Cardiac muscle cell (in vitro differentiated cells and primary cell): ENCODE measurements at places on chromosomes 2 and 18. TPM values are rescaled to one million over a fixed set of nuclear protein-coding genes. Genes with fewer than 3 reads are reported as not detected.

The SERPINB10 gene
- not detected in 2 replicates for total RNA-seq

The COBLL1 gene
- 12.0 and 33.5 TPM in 2 replicates for total RNA-seq

The UGT1A10 gene
- total RNA-seq, result not detected in 2 replicates

The POTEE gene
- 4.8 and 12.2 TPM in 2 replicates for total RNA-seq

The ANKRD30BL gene
- total RNA-seq, result 0.14 and 0.71 TPM in 2 replicates

The ACOXL gene
- total RNA-seq, result 1.7 and 2.4 TPM in 2 replicates

DNA sequence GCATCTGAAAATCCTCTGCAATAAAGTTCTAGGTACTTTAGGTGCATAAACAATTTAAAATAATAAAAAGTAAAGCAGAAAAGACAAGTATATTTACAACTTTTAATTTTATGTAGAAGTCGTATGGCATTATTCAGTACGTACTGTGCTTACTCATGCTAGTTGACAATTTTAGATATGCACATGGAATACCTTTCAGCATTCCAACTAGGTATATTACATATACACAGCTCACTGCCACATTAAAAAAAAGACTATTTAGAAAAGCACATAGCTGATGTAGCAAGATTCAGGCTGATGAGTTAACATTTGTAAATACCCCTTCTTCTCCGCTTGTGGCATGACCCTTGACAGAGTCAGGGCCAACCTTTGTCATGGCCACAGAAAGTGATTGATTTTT lies 171.2 kb downstream of the FBXO15 start:
- DNase-seq, result no peak

DNA sequence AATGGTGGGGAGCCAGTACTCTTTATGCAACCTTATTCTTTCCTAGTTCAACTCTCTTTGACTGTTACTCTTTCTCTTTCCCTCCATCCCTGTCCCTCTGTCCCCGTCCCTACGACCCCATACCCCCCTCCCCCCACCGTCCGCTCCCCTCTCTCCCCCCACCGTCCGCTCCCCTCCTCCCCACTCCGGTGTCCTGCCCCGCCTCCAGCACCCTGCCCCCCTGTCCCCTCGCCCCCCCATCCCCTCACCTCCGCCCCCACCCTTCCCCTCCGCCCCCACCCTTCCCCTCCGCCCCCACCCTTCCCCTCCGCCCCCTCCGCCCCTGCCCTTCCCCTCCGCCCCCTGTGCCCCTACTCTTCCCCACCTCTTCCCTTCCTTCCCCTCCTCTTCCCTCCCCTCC lies 128.4 kb downstream of the LPIN1 start:
- DNase-seq, result no peak

DNA sequence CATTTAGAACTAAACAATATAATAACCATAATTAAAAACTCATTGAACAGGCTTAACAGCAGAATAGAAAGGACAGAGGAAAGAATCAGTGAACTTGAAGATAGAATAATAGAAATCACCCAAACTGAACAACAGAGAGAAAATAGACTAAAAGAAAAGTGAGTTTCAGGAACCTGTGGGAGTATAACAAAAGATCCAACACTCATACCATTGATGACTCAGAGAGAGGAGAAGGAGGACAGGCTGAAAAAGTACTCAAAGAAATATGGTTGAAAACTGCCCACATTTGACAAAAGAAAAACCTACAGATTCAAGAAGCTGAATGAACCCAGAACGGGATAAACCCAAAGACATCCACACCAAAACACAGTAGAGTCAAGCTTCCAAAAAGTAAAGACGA lies 54.2 kb upstream of the FMNL2 start:
- DNase-seq, result no peak

GRCh38 chr2:27849558-27850205 lies 40.5 kb downstream of the RBKS start:
- no peak for DNase-seq

DNA sequence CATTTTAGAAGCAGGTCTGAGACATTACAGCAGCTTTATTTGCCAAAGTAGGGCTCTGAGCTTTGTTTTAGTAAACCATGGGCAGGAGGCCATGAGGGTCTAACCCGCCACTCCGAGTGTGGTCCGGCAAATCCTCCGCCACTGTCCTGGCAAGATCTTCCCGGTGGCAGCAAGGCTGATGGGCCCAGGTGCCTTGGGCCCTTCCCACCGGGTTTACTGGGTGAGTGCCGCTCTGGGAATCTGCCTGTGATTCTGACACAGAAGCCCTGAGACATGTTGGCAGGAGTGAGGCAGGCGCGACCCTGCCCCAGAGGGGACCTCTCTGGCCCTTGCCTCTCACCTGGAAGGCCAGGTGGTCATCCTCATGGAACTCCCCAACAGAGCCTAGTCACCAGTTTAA lies 29.9 kb downstream of the MTERF4 start:
- no peak for DNase-seq

- no peak for DNase-seq
Measured at GRCh38 chr18:36504928-36505327, 207.4 kb downstream of the FHOD3 start.

- no peak for DNase-seq
Measured at GRCh38 chr2:30270166-30270565, 38.8 kb downstream of the LBH start.

DNA sequence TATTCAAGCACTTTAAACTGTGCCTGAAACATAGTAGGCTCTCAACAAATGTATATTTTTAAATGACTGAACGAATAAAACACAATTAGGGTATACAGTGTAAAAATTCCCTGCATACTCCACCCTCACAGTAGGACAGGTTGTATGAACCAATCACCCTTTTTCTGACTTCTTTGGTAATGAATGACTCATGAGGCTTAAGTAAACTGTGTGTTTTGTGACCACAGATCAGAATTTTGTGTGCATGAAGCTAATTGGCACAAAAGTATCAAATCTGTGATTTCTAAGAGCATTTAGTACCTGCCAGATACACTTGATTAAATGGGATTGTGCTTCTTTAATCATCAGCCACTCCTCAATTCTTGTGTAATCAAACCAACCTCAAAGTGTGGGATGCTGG lies 109.9 kb upstream of the MAP4K3 start:
- no peak for DNase-seq

DNA sequence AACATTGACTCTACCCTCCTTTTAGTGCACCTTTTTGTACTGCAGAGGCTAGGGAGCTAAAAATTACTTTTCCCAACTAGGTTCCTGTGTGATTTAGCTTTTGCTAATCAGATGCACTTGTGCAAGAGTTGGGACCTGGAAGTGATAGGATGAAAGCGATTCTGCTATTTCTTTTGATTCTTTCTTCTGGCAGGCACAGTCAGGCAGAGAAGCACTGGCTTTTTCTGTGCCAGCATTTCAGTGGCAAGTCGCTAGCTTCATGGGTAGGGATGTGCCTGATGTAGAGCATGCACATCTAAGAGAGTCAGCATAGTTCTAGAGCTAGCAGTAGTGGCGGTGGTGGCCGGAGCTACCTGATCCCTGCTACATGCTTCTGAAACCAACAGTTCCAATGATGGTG lies 89.8 kb downstream of the MDH1 start:
- no peak for DNase-seq

DNA sequence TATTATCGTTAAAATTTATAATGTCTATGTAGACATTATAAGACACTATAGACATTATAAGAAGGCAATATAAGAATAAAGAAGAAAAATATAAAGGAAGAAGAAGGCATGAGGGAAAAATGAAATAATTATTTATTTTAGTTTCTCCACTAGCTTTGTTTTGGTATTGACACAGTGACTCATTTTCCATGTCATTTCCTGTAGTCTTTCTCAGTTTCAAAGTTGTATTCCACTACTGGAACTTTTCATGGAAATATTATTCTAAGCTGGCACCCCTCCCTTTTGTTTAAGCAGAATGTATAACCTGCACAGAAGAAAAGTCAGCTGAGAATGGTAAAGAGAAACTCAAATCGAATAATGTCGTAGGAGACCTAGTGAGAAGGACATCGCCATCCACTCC lies 234.2 kb upstream of the NETO1 start:
- no peak for DNase-seq

DNA sequence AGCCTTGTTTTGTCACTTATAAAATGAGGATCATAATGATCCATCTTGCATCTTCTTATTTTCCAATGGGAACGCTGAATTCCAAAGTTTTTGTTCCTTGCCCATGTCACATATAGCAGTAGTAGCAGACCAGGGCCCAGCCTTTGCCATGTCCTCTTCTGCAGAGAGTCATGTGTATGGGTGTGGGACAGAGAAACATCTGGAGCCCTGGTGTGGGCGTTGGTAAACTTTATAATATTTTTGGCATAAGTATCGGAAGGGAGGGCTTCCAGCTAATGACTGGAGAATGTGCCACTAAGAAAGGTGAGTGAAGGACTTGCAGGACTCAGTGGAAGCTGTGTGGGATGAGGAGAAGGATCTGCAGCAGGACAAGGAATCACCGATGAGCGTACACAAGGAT lies 157.2 kb downstream of the NCKAP5 start:
- DNase-seq, result no peak

GRCh38 chr2:121248766-121249343 lies 36.1 kb downstream of the TFCP2L1 start:
- no peak for DNase-seq

DNA sequence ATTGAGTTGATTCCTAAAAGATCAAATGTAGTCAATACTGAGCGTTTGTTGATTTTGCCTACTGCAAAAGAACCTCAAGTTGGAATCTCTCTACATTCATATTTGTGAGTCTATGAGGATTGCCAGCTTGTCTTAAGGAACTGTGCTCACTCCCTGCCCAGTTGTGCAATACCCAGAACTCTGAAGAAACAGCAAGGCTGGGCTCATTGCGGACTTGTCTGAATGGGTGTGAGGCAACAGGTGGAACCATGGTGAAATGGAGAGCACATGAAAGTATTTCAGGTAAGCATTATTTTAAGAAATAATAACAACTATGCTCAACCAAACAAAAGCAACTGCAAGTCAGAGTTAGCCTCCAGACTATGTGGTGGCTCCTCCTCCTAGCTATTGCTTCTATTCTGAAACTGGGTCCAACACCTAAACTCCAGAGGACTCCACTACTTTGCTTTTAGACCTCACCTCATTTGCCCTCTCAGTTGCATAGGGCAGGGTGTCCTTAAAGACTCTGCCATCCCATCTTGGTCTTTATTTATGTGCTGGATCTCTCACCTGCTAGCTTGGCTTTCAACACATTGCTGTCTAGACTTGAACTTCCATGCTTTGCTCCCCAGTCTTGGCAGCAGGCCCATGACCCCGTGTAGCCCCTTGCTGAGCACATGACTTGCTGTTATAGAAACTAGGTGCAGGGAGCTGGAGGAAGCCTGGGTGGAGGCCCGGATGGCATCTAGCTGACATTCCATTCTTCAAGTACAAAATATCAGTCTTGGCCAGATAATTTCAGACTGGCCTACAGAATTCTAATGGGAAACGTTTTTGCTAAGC lies 94.8 kb upstream of the ARL5A start:
- peak; percentile 42 for DNase-seq

GRCh38 chr2:104025295-104025694 lies 828.6 kb upstream of the POU3F3 start:
- DNase-seq, result no peak

GRCh38 chr2:46921676-46922448 lies 6.3 kb upstream of the MCFD2 start:
- DNase-seq, result no peak

DNA sequence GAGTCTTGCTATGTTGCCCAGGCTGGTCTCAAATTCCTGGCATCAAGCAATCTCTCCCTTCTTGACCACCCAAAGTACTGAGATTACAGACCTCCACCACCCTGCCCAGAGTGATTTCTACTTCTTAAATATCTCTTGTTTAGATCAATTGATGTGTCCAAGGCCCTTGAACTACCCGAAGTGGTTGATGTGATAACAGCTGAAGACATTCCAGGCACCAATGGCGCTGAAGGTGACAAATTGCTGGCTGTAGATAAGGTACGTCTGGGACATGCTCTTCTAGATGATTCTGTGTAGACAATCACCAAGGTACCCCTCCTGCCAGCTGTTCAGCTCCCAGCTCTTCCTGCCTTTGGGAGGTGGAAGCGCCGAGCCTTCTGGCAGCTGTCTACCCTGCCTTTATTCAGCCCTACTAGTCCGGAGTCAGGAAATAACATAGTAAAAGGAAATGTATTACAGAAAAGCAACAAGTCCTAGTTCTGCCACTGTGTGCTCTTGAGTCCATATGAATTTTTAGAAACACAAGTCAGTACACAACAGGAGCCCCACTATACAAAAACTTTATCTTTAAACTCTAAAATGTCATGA lies 61.3 kb upstream of the BZW1 start:
- DNase-seq, result no peak

DNA sequence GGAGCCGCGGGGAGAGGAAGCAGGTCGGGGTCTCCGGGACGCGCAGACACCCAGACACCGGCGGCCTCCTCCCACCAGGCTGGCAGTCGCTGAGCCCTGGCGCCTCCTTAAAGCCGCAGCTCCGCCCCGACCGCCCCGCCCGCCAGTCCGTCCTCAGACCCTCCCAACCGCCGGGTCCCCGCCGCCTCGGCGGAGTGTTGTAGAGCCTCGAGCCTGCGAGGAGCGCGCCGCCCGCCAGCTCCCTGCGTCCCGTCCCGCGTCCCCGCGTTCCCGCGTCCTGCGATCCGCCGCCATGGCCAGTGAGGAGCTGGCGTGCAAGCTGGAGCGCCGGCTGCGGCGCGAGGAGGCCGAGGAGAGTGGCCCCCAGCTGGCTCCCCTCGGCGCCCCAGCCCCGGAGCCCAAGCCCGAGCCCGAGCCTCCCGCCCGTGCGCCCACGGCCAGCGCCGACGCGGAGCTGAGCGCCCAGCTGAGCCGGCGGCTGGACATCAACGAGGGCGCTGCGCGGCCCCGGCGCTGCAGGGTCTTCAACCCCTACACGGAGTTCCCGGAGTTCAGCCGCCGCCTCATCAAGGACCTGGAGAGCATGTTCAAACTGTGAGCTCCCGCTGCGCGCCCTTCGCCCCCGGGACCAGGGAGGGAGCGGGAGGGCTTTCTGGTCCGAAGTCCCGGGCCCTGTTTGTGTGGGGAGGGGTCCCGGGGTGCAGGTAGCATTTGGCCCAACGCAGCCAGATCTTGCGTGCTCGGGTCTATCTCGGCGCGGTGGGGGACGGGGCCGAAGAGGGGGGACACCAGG lies at the start of gene EFHD1:
Gene EFHD1, plus strand, starts transcription at position 192 of the 793 bp plus-strand sequence. Its CDS starts 101 bp downstream, at position 293.
- DNase-seq, result peak; percentile 64

GRCh38 chr2:96342085-96342484 lies 6.5 kb downstream of the NCAPH start:
- peak; percentile 54 for DNase-seq

- no peak for DNase-seq
Measured at GRCh38 chr2:222736924-222737323, 65.5 kb downstream of the MOGAT1 start.

DNA sequence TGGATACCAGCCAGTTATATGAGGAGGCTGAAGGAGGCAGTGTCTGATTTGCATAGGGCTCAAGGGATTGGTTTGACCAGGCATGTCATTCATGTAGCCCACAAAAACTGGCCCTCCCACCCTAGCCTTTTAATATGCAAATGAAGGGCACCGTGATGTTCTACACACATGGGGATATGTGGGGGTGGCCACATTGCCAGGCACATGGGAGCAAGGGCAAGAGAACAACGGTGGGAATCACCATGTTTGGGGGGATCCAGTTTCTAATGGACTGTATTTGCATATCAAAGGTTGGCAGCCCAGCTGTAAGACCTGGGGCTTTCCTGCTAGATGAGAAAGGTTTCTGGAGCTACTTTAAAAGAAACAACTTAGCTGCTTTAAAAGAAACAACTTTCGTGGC lies 65.1 kb upstream of the SLC25A52 start:
- no peak for DNase-seq
